ENCODE measurements at places on chromosomes 5 and 9.
A peak's percentile ranks its signal among the peaks of the same experiment; 100 is the strongest.

- no peak for DNase-seq
Measured at GRCh38 chr5:133470841-133471240, 141.5 kb downstream of the FSTL4 start.

DNA sequence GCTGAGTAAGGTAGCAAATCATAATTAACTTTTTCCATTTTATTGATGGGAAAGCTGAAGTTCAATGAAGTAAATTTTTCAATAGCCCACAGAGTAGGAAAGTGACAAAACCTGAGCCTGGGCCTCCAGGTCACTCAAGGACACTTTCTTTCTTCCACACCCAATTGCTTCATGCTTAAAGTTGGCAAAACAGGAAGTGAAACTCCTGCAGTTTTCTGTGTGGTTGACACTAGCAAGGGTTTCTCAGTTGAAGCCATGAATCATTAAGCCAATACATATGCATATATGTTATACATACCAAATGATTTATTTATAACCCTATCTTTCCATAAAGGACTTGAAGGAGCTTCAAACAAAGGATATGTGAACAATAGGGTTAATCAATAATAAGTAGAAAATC, 13.9 kb downstream of the TLR4 start:
- no peak for DNase-seq

DNA sequence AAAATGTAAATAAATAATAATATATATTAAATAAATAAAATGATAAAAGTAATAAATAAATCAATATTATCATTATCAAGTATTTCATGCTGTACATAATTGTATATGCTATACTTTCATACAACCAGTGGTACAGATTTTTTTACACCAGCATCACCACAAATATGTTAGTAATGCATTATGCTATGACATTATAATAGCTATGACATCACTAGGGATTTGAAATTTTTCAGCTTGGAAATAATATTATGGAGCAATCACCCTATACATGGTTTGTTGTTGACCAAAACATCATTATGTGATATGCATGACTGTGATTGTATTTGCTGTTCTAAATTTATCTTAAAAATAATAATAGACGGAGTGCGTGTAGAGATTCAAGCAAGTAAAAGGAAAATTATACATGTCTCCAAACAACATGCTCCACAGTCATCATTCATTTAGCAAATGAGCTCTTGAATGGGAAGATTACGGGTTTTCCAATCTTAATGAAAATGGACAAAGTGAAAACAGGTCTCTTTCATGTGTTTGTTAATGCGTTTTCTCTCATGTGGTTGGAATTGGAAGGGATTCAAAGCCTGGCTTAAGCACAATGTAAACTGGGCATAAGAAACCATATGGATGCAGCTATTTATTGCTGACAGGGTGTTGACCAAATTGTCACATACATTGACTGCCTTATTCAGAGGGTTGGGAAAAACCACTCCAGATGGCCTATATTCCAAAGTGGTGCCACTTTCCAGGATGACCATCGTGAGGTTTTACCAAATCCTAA, 643.0 kb upstream of the RGMB start:
- no peak for DNase-seq

DNA sequence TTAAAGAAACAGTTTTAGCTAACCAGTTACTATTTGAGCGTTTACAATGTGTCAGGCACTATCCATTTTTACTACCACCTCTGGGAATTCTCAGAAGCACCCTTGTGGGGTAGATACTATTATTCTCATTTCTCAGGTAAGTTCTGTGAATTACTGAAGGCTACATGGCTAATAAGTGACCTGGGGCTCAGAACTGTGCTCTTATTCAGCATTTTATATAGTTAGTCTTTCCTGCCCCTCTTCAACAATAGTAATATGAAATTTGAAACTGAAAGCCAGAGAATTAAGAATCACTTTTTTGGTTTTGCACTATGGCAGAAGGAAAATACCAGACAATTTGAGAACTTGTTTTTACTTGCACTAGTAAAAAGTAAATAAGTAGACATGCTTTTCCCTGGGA, 11.8 kb downstream of the ELL2 start:
- DNase-seq: no peak

- peak; percentile 69 for DNase-seq
Measured at GRCh38 chr9:128863647-128864046, 18.1 kb downstream of the KYAT1 start.

GRCh38 chr5:142322747-142323479, 1.9 kb downstream of the SPRY4 start:
- DNase-seq: no peak

- DNase-seq: no peak
Measured at GRCh38 chr9:29290516-29290915, 1717.2 kb upstream of the C9orf72 start.

DNA sequence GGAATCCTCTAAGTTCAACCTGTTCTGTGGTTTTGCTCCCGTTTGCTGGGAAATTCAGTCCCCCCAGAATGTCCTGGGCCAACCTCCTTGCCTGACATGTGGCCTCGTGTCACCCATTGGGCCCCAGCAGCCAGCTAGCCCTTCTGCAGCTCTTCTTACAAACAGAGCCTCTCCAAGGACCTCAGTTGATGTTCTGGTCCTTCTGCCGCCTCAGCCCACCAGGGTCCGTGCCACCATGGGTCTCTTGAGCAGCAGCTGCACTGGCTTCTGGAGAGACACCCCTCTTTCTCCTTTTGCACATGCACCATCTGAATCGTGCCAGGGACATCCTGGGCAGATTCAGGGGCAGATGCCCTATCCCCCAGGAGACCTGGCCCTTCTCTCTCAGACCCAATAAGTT, 85.0 kb downstream of the LMX1B start:
- no peak for DNase-seq

- no peak for DNase-seq
Measured at GRCh38 chr9:6410633-6411032, 2.4 kb upstream of the UHRF2 start.

- DNase-seq: no peak
Measured at GRCh38 chr5:143932584-143932983, 120.6 kb downstream of the HMHB1 start.

GRCh38 chr9:77838986-77839385, 190.9 kb upstream of the GNA14 start:
- DNase-seq: no peak

DNA sequence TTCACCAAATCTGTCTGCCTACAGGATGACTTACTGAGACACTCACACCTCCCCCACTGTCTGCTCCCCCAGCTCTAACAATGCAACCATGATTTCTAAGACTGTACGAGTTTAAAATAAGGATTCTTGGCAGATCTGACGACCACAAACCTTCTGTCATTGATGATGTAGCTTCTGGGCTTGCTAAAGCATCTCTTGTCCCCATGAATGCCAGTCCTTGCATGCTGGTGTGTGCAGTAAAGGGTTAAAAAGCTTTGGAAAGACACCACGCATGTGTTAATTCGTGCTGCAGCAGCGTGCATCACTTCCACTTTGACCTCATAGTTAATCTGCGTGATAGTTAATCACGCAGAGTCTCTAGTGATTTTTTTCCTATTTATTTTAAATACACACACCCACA, 411 bp upstream of the GABRG2 start:
- DNase-seq: no peak

GRCh38 chr9:8904771-8905515, 1105.4 kb upstream of the DMAC1 start:
- DNase-seq: no peak

DNA sequence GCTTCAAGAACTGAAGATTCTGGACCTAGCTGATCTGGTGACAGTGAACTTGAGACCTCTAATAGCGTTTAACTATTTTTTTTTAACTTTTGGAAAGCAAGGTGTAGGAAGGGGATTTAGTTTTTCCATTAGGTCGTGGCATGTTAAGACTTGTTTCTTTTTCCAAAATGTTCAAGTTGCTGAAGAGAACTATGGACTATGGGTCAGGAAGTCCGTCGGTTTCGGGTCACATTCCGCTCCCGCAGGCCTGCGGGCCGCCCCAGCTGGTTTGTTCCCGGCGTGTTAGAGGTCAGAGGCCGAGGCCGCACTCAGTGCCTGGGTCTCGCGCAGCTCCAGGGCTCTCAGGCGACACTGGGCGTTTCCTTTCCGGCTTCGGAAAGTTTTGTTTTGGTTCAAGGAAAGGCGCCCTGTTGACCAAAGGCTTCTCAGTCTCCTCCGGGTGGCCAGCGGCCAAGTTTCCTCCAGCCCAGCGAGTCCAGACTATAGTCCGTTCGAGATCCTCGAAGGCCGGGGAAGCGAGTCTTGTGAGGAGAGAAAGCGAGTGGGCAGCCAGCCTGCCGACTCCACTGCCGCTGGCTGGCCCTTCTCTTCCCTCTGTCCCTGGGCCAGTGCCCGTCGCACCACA, 586 bp upstream of the FCHO2 start:
- no peak for DNase-seq

DNA sequence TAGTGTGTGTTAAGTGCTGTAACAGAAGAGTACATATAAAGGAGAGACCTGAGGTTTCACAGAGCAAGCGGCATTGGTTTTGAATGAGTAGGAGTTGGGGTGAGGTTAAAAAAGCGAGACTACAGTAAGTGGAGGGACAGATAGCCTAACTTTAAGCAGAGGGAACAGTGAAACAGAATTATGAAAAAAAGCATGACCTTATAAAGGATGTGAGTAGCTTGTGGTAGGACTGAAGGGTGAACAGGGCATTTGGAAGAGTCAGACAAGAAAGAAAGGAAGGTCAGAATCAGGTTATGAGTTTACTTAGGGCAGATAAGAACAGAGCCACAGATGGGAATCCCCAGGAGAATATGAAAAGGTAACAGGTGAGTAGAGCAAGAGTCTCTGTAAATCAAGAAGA, 22.5 kb downstream of the MSANTD3 start:
- DNase-seq: no peak

GRCh38 chr5:145800181-145800580, 35.0 kb downstream of the PRELID2 start:
- no peak for DNase-seq

GRCh38 chr5:154514331-154514730, 36.3 kb upstream of the HAND1 start:
- no peak for DNase-seq

DNA sequence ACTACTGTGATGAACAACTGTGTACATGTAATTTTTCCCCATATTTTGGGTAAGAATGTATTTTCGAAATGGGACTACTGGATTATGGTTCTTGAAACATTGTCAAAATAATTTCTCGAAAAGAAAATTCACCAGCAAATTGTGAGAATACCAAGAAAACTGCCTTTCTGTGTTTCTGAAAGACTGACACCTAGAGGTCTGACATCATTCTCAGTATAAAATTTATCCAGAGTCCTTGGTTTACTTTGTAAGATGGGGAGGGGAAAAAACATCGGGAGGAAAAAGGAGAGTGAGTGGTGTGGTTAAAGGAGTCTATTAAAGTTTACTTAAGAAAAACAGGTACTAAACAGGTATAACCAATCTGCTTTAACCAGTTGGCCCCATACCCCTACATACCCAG, 149.2 kb downstream of the CEP120 start:
- no peak for DNase-seq

- DNase-seq: no peak
Measured at GRCh38 chr5:61115968-61116367, 46.3 kb downstream of the SMIM15 start.

DNA sequence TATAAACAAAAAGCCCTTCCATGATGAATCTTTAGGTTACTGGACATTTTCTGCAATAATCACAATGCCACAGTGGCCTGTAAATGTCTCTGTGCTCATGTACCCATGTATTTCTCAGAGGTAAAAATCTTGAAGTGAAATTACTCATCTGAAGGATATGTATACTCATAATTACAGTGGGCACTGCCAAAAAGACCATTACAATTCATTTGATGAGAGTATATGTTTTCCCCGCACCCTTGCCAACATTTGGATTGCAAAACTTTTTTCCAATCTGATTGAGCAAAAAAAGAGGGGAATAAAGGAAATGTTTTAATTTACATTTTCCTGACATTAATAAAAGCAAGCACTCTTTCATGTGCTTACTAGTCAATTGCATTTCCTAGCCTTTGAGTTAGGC, 110.5 kb downstream of the EPB41L4A start:
- DNase-seq: no peak

DNA sequence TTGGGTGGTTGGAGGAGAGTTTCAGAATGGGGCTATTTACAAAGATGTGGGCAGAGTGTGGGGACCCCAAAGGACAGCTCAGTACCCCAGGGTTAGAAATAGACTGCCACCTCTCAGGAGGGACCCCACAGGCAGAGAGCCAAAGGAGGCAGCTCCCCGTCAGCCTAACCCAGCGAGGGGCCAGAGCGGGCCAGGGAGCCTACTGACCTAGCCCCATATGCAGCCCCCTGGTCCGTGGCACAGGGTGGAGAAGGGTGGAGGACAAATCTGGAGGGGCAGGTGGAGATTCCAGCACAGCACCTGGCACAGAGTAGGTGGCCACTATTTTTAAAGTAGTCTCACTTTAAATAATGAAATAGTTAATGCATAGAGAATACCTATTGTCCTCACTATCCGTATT, 67.2 kb upstream of the ANGPTL2 start:
- no peak for DNase-seq

GRCh38 chr5:94613583-94613982, 4.8 kb downstream of the KIAA0825 start:
- no peak for DNase-seq

DNA sequence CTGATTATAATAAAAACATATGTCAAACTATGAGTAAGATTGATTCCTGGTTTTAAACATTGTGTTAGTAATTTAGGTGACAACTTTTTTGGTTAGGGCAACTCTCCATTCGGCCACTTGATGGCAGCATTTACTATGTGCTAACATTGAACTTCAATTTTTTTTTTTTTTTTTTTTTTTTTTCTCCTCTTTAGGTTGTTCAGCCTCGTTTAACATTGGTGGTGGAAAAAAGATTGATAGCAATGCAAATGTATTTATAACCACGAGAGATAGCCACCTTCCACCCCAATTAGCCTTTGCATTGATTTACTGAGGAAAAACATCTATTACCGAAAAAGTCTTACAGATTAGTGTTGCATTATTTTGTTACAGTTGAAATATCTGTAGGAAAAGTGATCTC, 159.1 kb downstream of the CSNK1G3 start:
- no peak for DNase-seq

GRCh38 chr5:144092508-144092907, 78.0 kb downstream of the YIPF5 start:
- no peak for DNase-seq

GRCh38 chr5:170532935-170533334, 29.1 kb downstream of the KCNIP1 start:
- DNase-seq: no peak

DNA sequence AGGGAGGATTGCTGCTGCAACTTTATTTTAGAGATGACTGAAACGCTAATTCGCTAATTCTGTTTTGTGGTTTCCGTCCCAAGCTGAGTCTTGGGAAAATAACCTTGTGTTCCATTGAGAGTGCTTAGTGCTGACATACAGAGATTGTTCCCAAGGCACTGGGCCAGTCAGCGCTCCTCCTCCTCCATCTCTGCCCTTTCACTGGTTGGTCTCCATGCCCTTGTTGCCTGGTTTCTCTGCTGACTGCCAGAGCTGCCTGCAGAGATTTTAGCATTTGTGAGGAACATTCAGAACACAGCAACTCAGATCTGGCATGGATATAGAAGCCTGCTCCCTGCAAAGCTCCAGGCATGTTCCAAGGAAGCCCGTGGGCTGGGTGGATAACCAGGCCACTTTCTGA, 126.0 kb upstream of the IRX2 start:
- DNase-seq: no peak

GRCh38 chr9:134424818-134425217, 98.6 kb downstream of the RXRA start:
- no peak for DNase-seq

- no peak for DNase-seq
Measured at GRCh38 chr9:107016383-107016782, 153.4 kb downstream of the ZNF462 start.

GRCh38 chr9:27165670-27166069, 56.6 kb downstream of the TEK start:
- no peak for DNase-seq

All from stimulated activated CD8-positive, alpha-beta memory T cell treated with anti-CD3 and anti-CD28 coated beads, Interleukin-7, amount 100 ng/mL, for 48 hours (primary cell).